Smooth muscle cell of trachea (primary cell): ENCODE measurements at places on chromosomes 1 and 21. TPM values are rescaled to one million over a fixed set of nuclear protein-coding genes. Genes with fewer than 3 reads are reported as not detected.

Gene RGS18
- not detected in 2 replicates for total RNA-seq

Gene IGSF21
- not detected in 2 replicates for total RNA-seq

Gene ATP8B2
- total RNA-seq = 211 and 445 TPM in 2 replicates

Gene METTL18
- 5.1 and 8.9 TPM in 2 replicates for total RNA-seq

Gene ETNK2
- 2.6 and 5.3 TPM in 2 replicates for total RNA-seq

Gene PMF1
- total RNA-seq = 23.8 and 54.4 TPM in 2 replicates

Gene ITPKB
- 18.0 and 27.3 TPM in 2 replicates for total RNA-seq

Gene SPRR1B
- not detected in 2 replicates for total RNA-seq

Gene RNU1-2
- under 0.01 TPM in 2 replicates for total RNA-seq

Gene HAO2
- total RNA-seq = not detected in 2 replicates

Gene ADGRB2
- total RNA-seq = 7.4 and 25.0 TPM in 2 replicates

Gene MRPS6
- 12.6 and 27.8 TPM in 2 replicates for total RNA-seq

Gene ACKR1
- total RNA-seq = not detected in 2 replicates

Gene ITLN2
- not detected in 2 replicates for total RNA-seq

Gene TFF1
- total RNA-seq = not detected in 2 replicates

Gene KCNE1
- total RNA-seq = under 0.01 and 0.29 TPM in 2 replicates

Gene HEYL
- total RNA-seq = not detected in 2 replicates

Gene ZMYM1
- 14.9 and 23.1 TPM in 2 replicates for total RNA-seq

Gene SMCP
- not detected in 2 replicates for total RNA-seq

Gene KDF1
- not detected in 2 replicates for total RNA-seq

Gene RHBDL2
- total RNA-seq = 0.73 and 0.83 TPM in 2 replicates

Gene RHBG
- not detected in 2 replicates for total RNA-seq

Gene SERTAD4
- 0.17 and 0.29 TPM in 2 replicates for total RNA-seq

Gene DNAJB4
- 42.2 and 45.3 TPM in 2 replicates for total RNA-seq

Gene KIF21B
- under 0.01 TPM in 2 replicates for total RNA-seq

Gene DNAJC28
- total RNA-seq = 1.3 and 3.2 TPM in 2 replicates

Gene LRRC38
- not detected in 2 replicates for total RNA-seq

Gene HECTD3
- total RNA-seq = 36.6 and 48.6 TPM in 2 replicates

Gene LZIC
- total RNA-seq = 26.6 and 42.0 TPM in 2 replicates

Gene ADAMTS5
- total RNA-seq = 8.3 and 9.3 TPM in 2 replicates

Gene PRRX1
- 194 and 270 TPM in 2 replicates for total RNA-seq

Gene TRAF5
- total RNA-seq = 9.7 and 11.9 TPM in 2 replicates

Gene CD5L
- not detected in 2 replicates for total RNA-seq

Gene TMEM222
- total RNA-seq = 26.2 and 37.4 TPM in 2 replicates

Gene SLFNL1
- 0.66 and 0.73 TPM in 2 replicates for total RNA-seq

Gene RHD
- total RNA-seq = not detected in 2 replicates
